ENCODE measurements at places on chromosomes 11 and 22.

- peak; percentile 34 for DNase-seq
These were observed 116.0 kb upstream of the DDI1 start for GRCh38 chr11:103920449-103920848.

GRCh38 chr11:83205608-83206185, 12.2 kb downstream of the ANKRD42 start:
- no peak for DNase-seq

- no peak for DNase-seq
These were observed 16.0 kb downstream of the PIM3 start for GRCh38 chr22:49976439-49977175.

GRCh38 chr22:22400099-22400498, 108.4 kb downstream of the ZNF280B start:
- no peak for DNase-seq

DNA sequence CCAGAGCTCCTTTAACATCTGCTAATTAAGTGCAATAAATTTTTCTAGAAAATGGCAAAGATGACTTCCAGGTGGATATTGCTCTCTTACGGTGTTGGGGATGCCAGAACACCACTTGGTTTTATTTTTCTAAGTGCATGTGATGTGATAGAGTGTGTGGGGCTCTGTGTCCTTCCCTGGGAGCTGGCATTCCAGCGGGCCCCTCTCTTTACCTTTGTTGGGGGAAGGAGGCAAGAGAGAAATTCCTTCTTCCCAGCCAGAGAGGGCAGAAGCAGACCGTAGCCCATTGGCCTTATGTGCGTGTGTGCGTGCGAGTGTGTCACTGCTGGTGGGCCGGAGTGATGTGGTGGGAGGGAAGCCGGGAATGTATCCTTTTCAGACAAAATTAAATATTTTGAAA, 17.2 kb downstream of the TEF start:
- no peak for DNase-seq

- no peak for DNase-seq
These were observed 21.9 kb upstream of the POLD3 start for GRCh38 chr11:74570266-74571061.

- no peak for DNase-seq
These were observed 4.7 kb downstream of the STX3 start for GRCh38 chr11:59759900-59760299.

DNA sequence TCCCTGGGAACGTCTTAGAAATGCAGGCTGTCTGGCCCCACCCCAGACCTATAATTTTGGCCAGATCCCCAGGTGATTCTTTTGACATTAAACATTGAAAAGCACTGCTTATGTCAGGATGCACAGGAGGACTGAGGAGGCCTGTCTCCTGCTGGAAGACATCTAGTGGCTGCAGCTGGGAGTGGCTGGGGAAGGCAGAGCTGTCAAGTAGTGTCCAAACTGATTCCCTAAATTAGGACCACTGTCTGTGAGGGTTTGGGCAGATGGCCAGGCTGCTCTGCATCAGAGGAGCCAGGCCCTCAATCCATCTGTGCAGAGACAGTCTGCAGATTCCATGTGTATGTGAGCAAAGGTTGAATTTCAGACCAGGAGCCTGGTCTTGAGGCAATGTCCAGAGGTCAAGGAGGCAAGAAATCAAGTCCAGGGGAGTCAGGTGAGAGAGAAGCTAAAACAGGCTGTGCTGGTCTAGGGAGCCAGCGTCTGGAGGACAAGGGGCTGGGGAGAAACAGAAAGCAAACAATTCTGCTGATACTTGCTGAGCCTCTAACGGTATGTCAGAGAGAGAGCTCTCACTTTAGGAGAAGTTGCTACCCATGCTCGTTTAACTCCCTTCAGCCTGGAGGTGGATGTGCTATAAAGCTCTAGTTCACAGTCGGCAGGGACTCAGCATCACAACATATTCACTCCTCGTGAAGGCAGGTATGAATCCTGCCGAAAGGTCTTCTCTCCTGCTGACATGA, 15.3 kb upstream of the SYTL2 start:
- no peak for DNase-seq

GRCh38 chr11:129190087-129190486, 2.0 kb downstream of the ARHGAP32 start:
- DNase-seq = no peak

- DNase-seq = no peak
These were observed 49.0 kb upstream of the GCAT start for GRCh38 chr22:37758694-37759093.

DNA sequence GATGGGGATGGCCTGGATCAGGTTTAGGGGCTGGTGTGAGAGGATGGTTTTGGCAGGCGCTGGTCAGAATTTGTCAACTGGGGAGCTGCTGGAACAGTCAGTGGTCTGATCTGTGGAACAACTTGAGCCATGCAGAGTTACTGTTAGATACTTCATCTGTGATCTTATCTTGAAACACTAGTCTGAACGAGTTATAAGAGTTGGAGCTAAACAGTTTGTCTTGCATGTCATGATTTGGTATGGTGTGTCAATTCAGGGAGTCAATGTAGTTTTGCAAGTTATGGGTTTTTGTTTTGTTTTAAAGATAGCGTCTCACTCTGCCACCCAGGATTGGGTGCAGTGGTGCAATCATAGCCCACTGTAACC, 54.1 kb downstream of the ST3GAL4 start:
- no peak for DNase-seq

- no peak for DNase-seq
These were observed 11.8 kb downstream of the SWAP70 start for GRCh38 chr11:9675691-9676090.

- no peak for DNase-seq
These were observed 4.7 kb upstream of the FAM111B start for GRCh38 chr11:59102259-59102765.

GRCh38 chr11:36398231-36398953, 102.3 kb downstream of the PRR5L start:
- no peak for DNase-seq

- no peak for DNase-seq
These were observed 943 bp downstream of the DUSP8 start for GRCh38 chr11:1570896-1571759.

GRCh38 chr22:46725096-46725495, 13.0 kb downstream of the CERK start:
- DNase-seq = no peak

DNA sequence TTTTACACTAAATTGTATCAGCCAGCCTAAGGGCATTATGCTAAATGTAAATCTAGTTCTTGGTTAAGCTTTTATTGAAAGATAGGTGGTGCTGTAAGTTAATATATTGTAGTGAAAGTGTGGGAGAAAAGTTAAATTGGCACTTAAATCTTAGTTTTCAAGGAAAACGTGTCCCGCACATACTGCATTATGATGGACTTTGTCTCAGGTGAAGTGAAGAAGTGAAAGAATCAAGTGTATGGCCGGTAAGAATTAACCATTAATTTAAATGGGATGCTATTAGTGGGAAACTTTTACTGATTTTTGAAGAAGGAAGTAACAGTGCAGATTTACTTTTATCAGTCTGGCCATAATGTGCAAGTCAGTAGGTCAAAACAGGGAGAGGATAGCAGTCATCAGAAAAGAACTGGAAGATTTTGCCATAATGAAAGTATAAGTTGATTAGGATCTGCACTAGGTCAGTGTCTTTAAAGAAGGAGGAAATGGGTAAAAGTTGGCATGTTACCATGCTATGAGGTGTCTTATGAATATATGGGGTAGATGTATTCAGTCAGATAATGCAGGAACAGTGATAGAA, 81.6 kb downstream of the PDHX start:
- no peak for DNase-seq

- DNase-seq = no peak
These were observed 541 bp downstream of the MICAL2 start for GRCh38 chr11:12110714-12111548.

- no peak for DNase-seq
These were observed 10.9 kb downstream of the ELFN2 start for GRCh38 chr22:37416389-37416788.

DNA sequence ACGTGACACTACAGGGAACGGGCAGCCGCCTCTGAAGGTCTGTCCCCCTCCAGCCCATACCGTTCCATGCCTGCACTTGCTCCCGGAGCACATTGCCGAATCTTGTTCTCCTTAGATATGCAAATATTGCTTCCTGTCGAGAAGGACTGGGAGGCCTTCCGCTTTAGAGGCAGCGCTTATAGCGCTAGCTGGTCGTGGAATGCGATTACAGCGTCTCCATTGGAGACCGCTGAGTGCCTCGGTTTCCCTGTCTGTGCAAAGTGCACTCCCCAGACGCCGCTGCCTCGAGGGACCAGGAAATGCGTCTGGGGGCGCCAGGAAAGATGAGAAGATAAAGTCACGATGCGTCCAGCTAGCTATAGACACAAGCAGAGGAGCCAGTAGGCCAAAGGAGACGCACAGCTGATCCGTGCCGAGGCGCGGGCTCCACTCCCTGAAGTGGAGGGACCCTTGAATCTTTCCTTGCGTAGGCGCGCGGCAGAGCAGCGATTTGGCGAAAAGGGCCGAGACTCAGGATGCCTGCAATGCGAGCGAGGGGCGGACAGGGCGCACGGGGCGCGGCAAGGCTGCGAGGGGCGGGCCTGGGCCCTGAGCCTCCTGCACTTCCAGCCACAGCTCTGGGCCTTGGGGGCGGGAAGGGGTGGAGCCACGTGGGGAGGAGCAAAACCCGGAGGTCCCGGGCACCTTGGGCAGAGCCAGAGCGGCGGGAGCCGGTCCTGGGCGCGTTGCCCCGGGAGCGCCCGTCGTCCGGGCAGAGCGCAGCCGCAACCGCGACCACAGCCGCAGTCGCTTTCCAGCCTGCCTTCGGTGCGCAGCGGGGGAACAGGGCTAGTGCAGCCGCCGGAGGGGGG, at the start of gene RASSF10:
RASSF10 (plus strand) TSS at position 692 of the 851 bp plus-strand sequence. CDS start 261 bp downstream, outside the sequence.
- DNase-seq = no peak

- no peak for DNase-seq
These were observed 40.5 kb upstream of the DDI1 start for GRCh38 chr11:103995896-103996295.

DNA sequence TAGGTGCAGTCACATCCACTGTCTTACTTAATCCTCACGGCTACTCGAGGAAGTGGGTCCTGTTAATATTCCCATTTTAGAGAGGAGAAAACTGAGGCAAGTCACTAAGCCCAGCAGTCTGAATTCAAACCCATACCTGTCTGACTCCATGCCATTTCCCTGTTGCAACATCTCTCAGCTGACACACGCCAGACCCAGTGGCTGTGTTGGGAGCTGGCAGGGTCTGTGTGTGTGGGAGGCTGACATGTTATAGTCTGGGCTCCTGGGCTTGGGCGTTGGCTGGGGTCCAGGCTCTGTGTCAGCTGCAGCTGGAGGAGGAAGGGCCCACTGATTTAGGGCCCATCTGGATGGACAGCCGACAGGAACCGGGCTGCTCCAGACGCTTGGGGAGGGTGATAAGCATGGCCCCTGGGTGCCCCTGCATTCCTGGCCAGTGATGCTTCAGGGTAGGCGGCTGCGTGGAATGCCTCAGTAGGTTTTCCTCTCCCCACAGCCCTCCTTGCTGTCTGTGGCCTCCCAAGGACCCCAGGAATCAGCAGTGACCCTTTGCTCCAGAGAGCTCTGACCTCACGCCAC, 562.5 kb downstream of the MN1 start:
- peak; percentile 95 for DNase-seq

DNA sequence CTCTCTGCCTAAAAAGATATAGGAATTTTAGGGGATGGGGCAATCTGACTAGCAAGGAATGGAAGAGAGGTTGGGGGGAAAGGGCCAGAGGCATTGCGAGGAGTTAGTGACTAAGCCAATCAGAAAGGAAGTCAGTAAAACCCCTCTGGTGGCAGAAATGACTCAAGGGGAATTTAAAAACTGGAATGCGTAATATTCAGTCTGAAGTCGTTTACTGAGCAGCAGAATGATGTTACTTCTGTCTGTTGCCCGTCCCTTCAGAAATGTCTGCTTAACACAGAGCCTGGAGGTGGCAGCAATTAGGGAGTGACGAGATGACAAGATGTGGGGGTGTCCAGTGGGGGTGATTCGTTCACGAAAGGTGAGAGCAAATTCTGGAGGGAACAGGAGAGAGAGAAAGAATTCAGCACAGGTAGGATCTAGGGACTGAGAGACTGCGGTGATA, 107.7 kb upstream of the CLMP start:
- DNase-seq = no peak

- DNase-seq = no peak
These were observed 3.2 kb downstream of the NUP50 start for GRCh38 chr22:45166932-45167331.

DNA sequence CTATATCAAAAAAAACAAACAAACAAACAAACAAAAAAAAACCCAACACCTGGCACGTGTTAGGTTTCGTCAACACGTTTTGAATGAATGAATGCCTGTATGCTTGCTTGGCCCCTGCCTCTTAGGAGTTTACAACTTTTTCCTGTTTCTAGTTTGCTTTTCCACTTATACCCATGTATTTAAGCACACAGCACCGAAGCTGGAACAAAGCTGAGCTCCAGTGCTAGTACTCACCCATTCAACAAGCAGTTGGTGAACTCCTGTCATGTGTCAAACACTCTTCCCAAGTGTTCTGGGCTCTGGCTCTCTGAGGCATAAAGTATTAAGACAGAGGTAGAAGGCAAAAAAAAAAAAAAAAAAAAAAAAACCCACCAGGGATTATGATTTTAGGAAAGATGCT, 599.3 kb downstream of the BUD13 start:
- no peak for DNase-seq

- DNase-seq = no peak
These were observed 575.4 kb upstream of the LRRC4C start for GRCh38 chr11:42034826-42035225.

GRCh38 chr11:132576706-132577105, 955.6 kb downstream of the OPCML start:
- peak; percentile 82 for DNase-seq

GRCh38 chr11:122172352-122173073, 56.5 kb upstream of the BLID start:
- peak; percentile 51 for DNase-seq
